ENCODE measurements at places on chromosomes 16 and 17.

GRCh38 chr16:84735849-84736586, 36.2 kb downstream of the USP10 start:
- no peak for DNase-seq

DNA sequence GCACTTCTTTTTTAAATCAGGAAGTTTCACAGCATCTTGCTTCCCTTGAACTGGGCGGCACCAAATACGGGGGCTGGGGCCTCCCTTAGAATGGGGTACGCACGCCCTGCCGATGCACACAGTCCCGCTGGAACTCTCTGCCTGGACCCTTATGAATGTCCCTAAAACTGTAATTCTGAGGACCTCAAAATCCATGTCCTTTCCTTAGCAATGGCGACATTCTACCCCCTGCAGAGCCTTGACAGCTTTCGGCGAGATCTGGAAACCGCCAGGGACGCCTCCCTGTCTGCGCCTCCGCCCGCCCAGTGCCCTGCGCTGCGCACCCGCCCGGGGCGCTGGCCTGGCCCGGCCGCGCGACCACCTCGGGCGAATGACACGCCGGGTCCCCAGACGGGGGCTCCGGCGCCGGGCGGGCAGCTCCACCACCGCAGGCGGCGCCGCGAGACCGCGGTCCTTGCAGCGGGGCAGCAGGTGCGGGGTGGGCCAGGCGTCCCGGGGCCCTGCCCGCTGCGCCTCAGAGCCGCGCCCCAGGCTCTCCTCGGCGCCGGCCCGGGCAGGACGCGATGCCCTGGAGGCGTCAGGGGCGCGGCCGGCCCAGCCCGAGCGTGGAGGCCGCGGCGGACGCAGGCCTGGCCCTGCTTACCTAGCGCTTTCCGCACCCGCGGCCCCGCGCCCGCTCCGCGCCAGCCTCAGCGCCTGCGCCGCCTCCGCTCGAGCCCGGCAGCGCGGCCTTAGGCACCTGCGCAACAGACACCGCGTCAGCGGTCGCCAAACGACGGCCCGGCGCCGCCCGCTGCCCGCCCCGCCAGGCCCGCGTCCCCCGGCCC, 548 bp downstream of the HAGH start:
- DNase-seq, result peak; percentile 81

GRCh38 chr16:85393674-85394451, 219.3 kb upstream of the GSE1 start:
- peak; percentile 13 for DNase-seq

DNA sequence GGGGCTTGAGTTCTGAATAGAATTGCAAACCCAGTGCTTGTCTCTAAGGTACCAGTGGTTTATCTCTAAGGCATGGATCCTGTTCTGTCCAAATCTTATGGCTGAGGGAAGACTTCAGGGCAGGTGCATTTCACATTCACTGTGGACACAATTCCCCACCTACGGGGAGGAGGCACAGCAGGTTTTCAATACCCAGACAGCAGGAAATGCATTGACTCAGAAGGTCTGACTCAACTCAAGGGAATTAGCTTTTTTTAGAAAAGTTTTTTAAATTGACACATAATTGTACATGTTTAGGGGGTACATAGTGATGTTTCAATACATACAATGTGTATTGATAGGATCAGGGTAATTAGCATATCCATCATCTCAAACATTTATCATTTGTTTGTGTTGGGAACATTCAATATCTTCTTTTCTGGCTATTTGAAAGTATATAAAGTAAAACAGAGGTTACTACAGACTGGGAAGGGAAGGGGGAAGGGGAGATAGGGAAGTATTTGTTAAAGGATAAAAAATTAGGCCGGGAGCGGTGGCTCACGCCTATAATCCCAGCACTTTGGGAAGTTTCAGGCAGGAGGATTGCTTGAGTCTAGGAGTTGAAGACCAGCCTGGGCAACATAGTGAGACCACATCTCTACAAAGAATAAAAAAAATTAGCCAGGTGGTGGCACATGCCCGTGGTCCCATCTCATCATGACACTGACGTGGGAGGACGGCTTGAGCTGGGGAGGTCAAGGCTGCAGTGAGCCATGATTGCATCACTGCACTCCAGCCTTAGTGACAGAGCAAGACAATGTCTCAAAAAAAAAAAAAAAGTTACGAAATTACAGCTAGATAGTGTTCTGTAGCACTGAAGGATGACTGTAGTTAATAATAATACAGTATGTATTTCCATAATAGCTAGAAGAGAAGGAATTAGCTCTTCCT, 54.9 kb downstream of the RGS9 start:
- no peak for DNase-seq

- no peak for DNase-seq
Measured at GRCh38 chr16:10594312-10594950, 14.0 kb upstream of the EMP2 start.

- DNase-seq, result no peak
Measured at GRCh38 chr17:81189670-81190530, 23.9 kb upstream of the AATK start.

DNA sequence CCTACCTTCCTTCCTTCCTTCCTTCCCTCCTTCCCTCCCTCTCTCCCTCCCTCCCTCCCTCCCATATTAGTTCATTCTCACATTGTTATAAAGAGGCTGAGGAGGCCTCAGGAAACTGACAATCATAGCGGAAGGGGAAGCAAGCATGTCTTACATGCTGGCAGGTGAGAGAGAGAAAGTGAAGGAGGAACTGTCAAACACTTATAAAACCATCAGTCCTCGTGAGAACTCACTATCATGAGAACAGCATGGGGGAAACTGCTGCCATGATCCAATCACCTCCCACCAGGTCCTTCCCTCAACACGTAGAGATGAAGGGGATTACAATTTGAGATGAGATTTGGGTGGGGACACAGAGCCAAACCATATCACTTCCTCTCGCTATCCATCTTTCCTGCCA, 281.6 kb upstream of the FOXF1 start:
- no peak for DNase-seq

GRCh38 chr17:57871863-57872262, 22.0 kb upstream of the MRPS23 start:
- DNase-seq, result no peak

GRCh38 chr17:37158290-37158689, 209.5 kb downstream of the AATF start:
- no peak for DNase-seq

DNA sequence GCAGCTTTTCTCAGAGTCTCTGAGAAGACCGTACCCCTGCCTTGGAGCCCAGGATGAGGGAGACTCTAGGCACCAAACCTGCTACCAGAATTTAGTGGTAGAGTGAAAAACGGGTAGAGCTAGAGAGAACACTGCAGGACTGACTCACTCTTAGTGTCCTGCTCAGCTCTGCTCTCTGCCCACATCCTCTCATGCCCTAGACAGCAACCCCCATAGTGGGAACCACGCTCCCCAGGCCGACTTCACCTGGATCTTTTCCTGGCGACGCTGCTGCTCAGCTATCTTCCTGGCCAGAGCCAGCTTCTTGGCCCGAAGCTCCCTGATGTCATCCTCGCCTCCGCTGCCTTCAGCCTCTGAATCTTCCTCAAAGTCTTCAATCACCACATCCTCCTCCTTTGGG, 26.7 kb downstream of the HIC1 start:
- no peak for DNase-seq

DNA sequence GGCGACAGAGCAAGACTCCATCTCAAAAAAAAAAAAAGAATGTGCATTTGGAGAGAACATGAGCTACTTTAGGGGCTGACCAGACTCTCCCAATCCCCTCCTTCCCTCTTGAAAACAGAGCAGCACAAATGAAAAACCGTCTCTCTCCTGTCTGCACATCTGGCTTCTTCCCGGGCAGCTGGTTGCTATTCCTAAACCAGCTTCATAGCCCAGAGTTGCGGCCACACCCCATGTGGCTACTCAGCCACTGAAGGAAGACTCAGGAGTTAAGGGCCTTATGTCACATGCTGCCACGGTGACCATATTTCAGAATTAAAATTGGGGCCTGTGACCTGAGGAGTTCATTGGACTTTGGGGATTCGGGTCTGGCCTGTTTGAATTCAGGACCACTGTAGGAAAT, 48.3 kb downstream of the KATNIP start:
- DNase-seq, result no peak

DNA sequence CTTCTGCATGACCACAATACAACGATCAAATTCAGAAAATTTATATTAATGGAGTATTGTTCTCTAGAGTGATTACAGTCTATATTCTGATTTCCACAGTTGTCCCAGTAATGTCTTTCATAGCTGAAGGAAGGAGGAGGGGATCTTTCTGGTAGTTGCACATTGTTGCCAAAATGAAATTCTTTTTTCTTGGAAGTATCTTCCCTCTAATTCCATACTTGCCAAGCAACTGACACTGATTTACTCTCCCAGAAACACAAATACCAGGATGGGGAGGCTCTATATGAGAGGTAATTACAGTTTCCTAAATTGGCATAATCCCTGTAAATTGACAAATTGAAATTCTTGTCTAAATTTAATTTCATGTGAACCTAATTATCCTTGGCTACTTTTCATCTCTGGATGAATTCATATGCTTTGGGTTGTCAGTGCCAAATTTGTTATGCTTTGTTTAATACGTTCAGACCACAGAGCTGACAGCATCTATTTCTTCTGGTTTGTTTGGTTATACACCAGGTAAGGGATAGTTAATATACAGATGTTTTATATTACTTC, 30.0 kb downstream of the NOL11 start:
- DNase-seq, result no peak

DNA sequence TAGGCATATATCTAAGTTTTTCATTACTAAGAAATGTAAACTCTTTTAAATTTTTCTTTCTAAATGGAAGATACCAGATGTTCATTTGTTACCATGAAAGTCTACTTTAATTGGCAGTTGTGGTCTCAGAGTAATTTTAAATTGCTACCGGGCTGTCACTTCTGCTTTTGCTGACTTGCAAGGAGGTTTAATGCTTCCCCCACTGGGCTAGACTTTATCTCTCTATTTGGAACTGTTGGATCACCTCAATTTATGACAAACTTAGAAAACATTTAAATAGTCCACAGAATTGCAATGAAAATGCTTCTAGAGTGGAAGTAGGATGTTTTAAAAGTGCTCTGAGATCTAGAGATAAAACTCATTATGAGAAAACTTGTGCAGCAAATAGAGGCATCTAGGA, 479.8 kb upstream of the GOT2 start:
- DNase-seq, result no peak

DNA sequence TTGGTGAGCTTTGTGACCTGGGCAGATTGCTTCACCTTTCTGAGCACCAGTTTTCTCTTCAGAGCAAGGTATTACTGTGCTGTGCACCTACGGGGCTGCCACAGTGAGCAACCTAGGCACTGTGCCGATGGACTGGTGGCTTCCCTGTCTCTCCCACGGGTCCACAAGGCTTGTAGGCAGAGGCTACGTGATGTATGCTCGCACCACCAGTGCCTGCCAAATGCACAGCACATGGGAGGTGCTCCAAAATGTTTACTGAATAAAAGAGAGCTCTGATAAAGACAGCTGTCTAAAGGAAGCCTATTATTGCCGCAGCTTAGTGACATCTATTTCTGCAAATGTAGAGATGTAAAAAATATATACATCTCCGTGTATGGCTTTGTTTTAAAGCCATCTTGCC, 139.2 kb downstream of the CDK5R1 start:
- DNase-seq, result no peak

DNA sequence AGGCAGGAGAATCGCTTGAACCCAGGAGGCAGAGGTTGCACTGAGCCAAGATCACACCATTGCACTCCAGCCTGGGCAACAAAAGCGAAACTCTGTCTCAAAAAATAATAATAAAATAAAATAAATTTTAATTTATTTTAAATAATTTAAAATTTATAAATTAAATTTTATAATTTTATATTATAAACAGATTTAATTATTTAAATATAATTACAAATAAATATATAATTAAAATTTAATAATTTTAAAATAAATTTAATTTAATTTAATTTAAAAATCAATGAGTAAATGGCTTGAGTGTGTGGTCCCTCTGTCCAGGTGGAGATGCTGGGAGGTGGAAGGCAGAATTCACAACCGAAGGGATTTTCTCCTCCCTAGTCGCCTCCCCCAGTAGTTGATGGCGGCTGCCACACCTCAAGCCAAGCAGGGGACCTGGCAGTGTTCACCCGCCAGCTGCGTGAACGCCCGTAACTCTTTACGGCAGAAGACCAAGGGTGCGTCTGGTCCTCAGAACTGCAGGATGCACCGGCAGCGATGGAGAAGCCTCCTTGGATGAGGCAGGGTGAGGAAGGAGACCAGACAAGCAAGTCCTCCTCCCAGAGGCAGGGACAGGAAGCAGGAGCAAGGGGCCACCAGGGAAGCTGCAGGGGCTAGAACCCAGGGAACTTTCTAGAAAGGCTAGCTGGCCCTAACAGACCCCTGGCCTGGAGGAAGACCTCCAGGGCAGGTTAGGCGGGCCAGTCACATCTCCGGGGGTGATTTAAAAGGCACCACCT, 22.9 kb upstream of the KRT17 start:
- no peak for DNase-seq

DNA sequence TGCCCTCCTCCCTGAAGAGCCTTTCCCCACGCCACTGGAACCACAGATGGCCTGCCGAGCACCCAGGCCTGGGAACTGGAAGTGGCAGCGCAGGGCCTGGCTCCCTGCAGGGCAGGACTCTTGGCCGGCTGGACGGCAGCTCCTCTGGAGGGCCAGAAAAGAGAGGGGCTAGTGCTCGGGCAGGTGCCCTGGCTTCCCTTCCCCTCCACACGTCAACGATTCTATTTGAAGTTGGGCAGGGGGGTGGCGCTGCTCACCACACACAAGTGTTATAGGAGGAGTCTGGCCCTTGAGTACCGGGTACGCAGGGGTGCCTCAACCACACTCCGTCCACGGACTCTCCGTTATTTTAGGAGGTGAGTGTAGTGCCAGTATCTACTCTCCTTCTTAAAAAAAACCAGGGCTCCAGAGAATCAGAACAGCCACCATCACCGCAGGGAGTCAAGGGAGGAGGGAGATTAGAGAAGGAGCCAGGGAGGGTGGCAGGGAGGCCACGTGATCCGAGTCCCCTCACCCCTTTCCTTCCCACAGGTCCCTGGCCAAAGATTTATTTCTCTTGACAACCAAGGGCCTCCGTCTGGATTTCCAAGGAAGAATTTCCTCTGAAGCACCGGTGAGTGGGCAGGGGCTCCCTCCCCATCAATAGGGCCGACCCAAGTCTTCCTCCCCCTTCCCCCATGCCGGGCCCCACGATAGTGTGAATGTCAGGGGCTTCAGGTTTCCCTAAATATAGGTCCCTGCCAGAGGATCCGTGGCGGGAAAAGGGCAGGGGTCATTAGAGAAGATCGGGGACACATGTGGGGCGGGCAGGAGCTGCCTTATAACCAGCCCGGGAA, 1.4 kb upstream of the ALDOA start:
- peak; percentile 89 for DNase-seq
